Right lung (tissue), 10 donors: ENCODE measurements at places on chromosomes 2 and 18.

DNA sequence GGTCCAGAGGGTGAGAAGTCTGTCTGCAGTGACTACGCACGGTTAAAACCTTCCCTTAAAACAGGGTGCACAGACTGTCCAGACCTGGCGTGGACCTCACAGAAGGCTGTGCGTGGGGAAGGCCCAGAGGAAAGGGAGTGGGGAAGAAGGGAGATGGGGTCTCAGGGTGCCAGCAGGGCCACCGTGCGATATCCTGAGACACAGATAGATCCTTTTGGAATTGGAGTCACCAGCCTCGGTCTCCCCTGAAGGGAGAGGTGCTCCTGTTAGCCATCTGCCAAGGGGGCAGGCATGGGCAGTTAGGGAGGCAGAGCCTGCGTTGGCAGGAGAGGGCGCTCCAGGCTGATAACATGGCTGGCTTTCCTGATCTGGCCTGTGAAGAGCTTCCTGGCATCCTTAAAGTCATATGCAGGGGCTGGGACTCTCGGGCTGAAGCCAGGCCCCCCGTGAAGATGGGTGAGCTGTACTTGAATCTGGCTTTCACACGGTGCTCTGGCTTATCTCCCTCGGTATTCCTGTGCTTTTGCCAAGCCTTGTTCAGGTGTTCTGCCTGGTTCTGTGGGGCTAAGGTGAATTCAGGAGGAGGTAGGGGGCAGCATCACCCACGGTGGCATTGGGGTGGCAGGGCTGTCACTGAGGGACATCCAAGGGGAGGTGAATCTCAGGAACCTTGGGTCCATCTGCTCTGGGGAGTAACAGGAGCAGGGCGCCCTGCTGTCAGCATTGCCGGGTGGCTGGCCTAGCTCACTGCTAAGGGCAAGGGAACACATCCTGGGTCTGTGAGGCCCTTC is 107.2 kb upstream of the SMAD2 start:
- no peak for DNase-seq

DNA sequence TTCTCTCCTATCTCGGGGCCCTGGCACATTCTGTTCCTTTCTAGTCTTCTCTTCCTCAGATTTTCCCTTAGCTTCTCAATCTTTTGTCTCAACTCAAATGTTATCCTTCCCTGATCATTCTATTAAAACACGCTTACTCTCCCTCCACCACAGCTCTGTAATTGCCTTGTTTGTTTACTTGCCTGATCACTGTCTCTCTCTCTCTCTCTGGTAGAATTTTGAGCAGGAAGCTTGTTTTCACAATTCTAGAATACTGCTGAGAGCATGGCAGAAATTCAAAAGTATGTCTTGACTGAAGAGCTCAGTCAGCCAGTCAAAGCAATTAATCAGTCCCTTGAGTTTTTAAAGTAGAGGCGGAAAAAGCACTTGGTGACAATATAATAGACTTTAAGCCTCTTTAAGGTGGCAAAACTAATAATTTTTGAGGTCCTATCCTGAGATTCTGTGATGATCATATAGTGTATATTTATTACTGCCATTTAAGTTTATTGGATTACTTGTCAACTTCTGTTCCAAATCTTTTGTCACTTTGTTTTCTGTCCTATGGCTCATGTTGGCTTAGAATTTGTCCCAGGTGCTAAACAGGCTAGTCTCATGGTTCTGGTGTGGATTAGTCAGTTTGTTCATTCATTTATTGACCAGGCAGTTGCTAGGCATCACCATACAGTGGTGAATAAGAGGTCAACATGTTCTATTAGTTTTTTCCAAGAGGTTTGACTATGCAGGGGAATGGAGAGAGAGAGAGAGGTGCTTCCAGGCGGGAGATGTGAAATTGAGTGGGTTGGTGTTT is 2.3 kb downstream of the PSMD1 start:
- DNase-seq: no peak

DNA sequence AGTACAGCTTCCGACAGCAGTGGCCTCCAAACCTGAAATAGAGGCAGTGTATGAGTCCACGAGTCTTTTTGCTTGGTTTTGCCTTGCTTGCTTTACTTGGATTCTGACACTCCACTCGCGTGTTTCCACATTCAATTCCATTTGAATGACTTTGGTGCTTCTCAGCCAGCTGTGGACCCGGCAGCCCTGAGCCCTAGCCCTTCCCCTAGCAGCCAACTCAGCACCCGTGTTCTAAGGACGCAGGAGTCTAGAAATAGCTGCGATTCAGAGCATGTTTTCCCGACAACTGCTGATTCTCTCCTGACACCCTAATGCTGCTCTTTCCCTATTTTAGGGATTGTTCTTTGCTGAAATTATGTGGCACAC is 20.6 kb downstream of the LRRFIP1 start:
- DNase-seq: no peak

- DNase-seq: no peak
Measured at GRCh38 chr2:193581807-193582206, 1387.1 kb upstream of the TMEFF2 start.

DNA sequence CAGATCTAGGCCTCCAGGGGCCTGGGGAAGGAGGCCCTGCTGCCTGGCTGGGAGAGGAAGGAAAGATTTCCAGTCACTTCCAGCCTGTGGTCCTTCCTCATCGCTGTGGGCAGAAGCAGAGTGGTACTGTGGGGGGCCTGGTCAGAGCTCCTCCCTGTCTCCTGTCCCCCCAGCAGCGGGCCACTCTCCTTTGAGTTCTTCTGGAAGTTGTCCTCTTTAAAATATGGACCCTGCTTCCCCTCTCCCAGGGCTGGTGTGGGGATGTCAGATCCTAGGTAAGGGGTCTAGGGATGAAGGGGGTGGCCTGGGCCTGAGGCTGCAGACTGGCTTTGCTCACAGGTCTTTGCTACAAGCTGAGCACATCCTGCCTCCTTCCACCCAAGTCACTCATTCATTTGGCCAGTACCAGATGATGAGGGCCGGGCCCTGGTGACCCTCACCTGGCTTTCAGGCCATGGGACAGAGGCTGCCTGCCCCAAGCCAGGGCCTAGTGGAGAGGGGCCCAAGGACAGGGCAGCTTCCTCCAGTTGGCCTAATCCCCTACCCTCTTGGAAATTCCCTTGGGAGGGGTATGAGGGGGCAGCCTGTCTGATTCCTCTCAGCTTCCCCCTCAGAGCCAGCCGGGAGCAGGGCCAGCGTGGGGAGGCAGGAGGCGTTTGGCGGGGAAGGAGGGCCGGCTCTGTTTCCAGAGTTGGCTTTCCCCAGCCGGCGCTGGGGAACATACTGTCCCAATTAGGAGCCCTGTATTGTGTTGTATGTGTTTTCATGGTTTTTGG is 231.9 kb downstream of the DYSF start:
- DNase-seq: no peak

GRCh38 chr2:232523682-232524597 is 2.0 kb upstream of the CHRND start:
- DNase-seq: no peak

- DNase-seq: no peak
Measured at GRCh38 chr2:88067598-88067997, at the start of gene SMYD1. Gene SMYD1 (plus strand): TSS chr2:88067825. CDS start chr2:88067865, 40 bp downstream.

DNA sequence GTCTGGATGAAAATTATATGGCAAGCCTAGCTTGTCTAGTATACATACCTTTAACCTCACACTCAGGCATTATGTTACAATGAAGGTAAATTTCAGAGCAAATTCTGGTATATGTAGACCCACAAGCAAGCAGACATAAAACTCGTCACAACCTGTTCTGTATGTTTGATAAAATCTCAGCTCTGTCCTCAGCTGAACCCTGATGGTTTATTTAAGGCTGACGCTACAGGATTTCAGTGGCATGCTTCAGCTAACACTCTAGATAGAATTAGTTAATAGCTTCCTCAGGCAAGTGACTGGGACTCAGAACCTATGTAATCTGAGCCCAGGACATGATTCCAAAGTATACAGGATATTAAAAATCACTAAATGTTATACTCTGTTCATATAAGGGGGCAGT is 68.2 kb upstream of the MC2R start:
- DNase-seq: no peak

GRCh38 chr2:152481881-152482583 is 147.1 kb downstream of the FMNL2 start:
- DNase-seq: no peak

DNA sequence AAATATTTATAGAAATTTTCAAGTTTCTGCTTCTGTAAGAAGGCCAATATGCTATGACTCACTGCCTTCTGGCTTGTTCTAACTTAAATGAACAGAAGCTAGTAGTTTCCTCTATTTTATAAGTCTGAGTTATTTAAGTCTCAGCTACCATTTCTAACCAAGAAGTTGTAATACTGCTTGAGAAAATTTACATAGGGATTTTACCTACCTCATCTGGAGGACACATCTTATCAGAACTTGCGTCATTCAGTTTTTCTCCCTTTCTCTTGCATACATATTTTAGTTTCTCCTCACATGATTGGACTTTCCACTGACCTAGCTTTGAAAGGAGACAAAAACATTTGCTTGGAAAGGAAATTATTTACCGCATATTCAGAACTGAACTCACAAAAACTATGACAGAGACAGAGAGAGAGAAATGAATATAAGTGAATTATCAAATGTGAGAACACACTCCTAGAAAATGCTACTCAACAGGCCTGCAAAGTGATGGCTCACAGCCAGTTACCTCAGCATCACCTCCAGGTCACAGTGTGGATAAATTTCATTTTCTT is 81.1 kb upstream of the CD302 start:
- DNase-seq: no peak

- no peak for DNase-seq
Measured at GRCh38 chr2:55150834-55151233, 81.3 kb downstream of the CLHC1 start.

- no peak for DNase-seq
Measured at GRCh38 chr2:138147796-138148195, 183.5 kb downstream of the HNMT start.

- DNase-seq: no peak
Measured at GRCh38 chr2:69205491-69205890, 181.5 kb downstream of the GFPT1 start.

- no peak for DNase-seq
Measured at GRCh38 chr2:45862843-45863242, 211.4 kb downstream of the PRKCE start.

GRCh38 chr2:9207641-9208311 is 1.2 kb downstream of the ASAP2 start:
- DNase-seq: no peak

DNA sequence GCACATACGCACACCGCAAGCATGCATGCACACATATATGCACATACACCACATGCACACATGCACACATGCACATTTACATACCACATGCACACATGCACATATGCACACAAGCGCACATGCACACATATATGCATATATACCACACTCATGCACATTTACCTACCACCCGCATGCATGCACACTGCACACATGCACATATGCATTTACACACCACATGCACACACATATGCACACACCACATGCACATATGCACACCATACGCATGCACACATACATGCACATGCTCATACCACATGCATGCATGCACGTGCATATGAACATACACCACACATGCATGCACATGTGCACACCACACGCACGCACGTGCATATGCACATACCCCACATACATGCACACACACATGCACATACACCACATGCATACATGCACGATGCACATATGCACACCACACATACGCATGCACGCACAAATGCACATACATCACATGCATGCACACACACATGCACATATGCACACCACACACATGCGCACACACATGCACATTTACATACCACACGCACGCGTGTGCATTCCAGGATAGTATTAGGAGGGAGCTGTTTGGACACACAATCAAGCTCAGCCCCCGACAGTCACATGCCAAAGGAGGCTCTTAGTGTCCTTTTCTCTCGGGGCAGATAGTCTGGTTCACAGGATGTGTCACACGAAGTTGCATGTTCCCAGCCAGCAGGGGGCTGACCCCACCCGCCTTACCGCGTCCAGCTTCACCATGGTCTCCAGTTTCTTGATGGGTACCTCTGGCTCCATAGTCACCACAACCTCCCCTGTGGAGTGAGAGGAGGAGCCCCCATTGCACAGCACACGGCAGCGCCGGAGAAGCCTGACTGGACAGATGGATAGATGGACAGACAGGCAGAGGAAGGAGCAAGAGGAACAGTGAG is 5.9 kb downstream of the OTOF start:
- DNase-seq: no peak
